Lung microvascular endothelial cell (primary cell): ENCODE measurements at places on chromosomes 11 and 22. TPM values are rescaled to one million over a fixed set of nuclear protein-coding genes. Genes with fewer than 3 reads are reported as not detected.

PCNX3 gene
- total RNA-seq: 10.2 and 12.9 TPM in 2 replicates

KDM4E gene
- total RNA-seq: not detected in 2 replicates

PCSK7 gene
- total RNA-seq: 27.0 and 35.1 TPM in 2 replicates

CRYBA4 gene
- total RNA-seq: not detected in 2 replicates

GRCh38 chr11:82004537-82005213 is 729.0 kb downstream of the FAM181B start:
- DNase-seq: no peak

DNA sequence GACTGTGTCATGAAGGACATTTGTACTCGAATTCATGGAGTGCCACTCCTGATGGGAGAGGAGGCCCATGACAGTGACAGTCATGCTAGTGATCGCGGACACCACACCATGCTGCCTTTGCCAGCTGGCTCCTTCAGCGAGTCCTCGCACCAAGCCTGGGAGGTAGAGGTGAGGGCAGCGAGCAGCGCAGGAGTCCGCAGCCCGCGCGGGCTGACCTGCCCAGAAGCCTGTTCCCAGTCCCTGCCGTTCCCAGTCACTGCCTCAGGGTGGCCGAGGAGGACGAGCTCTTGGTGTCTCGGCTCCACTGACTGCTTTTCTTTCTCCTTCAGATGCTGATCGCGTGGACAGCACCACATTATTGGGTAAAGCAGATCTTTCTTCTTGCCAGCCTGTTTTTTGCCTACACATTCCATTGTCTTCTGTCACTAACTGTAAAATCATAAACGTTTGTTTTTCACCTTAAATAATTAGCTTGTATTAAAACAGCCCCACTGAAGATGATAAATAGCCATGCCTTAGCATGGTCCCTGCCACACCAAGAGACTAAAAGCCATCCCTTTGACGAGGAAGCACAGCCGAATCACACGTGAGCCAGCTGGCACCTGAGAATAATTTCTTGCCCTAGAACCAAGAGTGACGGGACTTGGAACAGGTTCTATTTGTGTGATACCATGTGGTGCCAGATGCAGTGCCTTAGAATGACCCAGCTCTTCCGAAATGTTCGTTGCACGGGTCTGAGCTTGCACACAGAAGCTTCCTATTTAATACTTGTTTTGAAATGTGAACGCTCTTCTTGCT is 25.5 kb downstream of the FAM118A start:
- DNase-seq: peak; percentile 48

- no peak for DNase-seq
Observed at GRCh38 chr11:111515591-111515990, 1.0 kb downstream of the HOATZ start.

GRCh38 chr22:36954251-36955014 is 41.0 kb downstream of the CSF2RB start:
- DNase-seq: no peak

GRCh38 chr11:95453616-95454171 is 222.7 kb upstream of the SESN3 start:
- peak; percentile 49 for DNase-seq

DNA sequence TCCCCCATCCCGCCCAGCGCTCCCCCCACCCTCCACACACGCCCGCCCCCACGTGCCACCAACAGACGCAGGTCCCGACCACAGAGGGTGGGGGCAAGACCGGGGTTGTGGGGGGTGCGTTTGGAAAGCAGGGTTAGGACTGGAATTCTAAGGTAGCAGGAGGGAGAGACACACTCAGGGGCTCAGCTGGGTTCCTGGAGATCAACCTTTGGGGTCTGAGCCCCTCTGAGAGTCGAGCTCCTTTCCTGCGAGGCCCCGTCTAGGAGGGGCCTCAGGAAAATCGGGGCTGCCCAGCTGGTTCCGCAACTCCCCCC is 429 bp downstream of the PGGHG start:
- DNase-seq: no peak

- DNase-seq: no peak
Observed at GRCh38 chr22:34045311-34045710, 125.0 kb upstream of the LARGE1 start.

GRCh38 chr11:72675221-72675620 is 999 bp upstream of the PDE2A start:
- DNase-seq: no peak
